ENCODE measurements at places on chromosomes 2 and 18.

- DNase-seq: no peak
Observed at GRCh38 chr2:129056309-129056958, 737.8 kb upstream of the HS6ST1 start.

DNA sequence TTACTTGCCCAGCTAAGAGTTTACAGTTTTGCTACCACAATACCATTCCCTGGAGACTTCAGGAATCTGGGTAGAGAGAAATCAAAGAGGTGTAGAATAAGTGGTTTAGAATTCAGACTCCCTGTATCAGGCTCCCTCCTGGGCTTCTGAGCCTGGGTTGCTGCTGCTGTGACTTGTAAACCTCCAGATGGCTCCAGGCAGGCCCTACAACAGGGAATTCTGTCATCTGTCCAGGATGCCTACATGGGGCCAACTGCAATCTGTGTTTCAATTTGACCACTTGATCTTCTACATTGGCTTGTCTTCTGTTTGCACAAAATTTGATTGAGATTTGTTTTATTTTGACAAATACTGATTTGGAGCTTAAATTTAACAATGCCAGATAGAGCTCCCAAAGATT lies 183.9 kb downstream of the RAD51AP2 start:
- DNase-seq: no peak

GRCh38 chr2:207008105-207008990 lies 69.0 kb downstream of the CPO start:
- DNase-seq: no peak

DNA sequence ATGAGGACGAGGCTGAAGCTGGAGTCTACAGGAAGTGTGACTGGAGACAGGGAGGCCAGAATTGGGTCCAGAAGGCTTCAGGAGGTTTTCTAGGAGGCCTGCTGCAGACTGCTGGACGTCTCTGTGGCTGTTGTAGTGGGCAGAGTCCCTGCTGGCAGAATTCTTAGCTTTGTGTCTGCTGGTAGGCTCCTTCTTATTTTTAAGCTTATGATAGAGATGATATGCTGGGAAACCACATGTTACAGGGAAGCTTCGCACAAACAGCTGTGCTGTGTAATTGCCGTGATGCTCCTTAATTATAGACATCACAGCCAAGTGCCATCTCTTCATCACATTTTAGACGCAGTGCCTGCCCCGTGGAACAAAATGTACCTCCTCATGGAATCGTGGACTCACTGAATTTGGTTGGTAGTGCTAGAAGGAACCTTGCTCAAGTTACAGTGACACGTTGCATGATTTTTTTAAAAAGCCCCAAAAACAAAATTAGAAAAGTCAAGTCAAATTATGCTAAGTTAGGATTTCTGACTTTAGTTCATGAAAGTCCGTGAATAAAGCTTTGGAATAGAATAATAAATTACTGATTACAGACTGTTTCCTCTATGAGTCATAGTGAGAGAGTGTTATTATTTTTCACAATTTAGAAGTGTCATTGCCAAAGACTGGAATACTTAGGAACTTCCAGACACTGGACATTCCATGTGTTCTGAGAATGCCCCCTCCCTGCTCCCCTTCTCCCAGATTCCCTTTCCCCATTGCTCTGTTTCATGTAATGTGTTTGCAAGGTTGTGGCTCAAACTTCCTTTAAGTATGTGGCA lies 144.1 kb downstream of the FHOD3 start:
- no peak for DNase-seq

GRCh38 chr2:53569957-53570727 lies 197.5 kb upstream of the CHAC2 start:
- DNase-seq: no peak

GRCh38 chr2:235135990-235136561 lies 184.3 kb downstream of the SH3BP4 start:
- peak; percentile 40 for DNase-seq

DNA sequence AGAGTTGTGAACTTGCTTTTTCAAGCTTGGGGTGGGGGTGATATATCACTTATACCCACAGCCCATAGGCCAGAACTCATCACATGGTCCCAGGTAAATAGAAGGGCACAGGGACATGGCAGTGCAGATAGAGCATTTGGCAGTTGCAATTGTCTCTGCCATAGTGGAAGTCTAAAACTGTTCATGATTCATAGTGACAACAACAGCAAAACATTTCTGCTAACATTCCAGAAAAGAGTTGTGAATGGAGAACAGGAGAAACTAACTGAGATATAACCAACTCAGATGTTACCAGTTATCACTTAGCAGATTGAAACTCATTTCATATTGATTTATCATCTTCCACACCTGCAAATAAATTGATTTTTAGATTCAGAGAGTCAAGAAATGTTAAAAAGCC lies 278.6 kb upstream of the KYNU start:
- no peak for DNase-seq

- no peak for DNase-seq
Observed at GRCh38 chr18:3059272-3059671, 46.3 kb upstream of the LPIN2 start.

- DNase-seq: no peak
Observed at GRCh38 chr2:196247976-196248280, 76.5 kb upstream of the STK17B start.

DNA sequence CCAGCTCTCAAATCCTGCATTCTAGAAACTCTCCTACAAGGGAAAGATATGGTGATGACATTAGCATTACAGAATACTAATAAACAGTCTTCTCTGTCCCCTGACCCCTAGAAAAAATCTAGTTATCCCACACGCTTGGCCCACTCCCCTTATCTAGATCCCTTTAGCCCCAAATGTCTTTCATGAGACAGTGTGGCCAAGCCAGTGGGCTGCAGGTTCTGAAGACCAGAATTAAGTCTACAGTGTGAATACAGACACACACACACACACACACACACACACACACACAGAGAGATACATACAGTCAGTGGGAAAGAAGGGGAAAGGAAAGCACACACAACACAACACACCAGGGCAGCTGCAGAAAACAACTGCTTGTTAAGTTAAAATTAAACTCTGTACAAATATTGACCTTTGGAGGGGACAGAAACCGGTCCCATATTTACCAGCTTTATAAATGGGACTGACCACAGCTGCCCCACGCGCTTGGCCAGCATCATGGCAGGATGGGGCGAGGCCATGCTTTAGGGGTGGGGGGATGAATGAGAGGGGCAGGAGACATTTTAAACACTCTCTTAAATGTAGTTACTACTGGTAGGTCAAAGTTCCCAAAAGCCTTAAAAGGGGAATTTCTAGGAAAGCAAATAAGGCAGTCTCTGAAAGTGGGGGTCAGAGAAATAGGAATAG lies 49.1 kb downstream of the NHEJ1 start:
- no peak for DNase-seq

DNA sequence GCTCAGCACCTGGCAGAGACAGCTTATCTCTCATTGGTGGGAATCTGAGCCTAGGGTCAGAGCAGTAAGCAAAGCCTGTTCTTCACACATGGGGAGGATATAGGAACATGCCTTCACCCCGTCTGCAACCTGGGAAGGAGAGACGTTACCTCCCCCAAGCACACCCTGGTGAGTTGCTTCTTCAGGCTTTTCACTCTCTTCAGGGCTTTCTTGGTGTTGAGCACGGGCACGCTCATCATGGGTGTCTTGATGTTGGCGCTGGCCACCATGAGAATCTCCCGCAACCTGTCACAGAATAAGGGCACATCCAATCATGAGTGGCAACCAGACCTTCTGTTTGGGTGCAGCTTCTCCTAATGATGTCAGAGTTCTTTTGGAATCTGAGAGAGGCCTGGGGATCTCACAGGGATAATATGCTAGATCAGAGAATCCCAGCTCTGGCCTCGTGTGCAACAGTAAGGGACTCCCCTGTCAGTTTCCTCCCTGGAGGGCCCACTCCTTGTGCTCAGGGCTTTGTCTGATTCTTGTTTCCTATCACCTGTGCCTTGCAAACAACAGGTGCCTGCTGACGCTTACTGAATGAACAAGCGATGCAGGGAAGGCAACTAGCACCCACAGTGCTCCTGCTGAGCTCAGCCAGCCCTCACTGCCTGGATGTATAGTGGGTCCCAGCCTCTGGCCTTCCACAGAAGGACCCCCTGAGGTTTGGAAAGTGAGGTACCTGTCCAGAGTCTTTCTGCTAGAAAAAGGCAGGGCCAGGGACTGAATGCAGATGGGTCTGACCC lies 66.3 kb downstream of the POLR1A start:
- no peak for DNase-seq

- no peak for DNase-seq
Observed at GRCh38 chr2:153416071-153416470, 62.5 kb downstream of the RPRM start.

- DNase-seq: no peak
Observed at GRCh38 chr2:99085421-99085820, 56.1 kb upstream of the C2orf15 start.

- DNase-seq: peak; percentile 63
Observed at GRCh38 chr18:70289351-70290312, 787 bp downstream of the SOCS6 start.

DNA sequence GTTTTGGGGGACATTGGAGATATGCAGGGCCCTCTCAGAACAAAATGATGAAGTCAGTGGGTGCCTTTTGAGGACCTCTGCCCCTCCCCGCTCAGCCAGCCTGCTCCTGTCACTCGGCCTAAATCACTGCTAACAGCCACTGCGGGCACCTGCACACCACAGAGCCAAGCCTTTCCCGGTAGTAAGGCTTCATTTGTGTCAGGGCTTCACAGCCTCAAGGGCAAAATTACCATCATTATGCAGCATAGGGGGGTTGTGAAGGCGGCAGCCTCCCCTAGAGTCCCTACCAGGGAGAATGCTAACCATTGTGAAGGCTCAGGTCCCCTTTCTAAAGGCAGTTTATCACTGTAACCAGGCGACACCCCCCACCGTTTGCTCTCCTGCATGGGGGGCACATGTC lies 519.8 kb upstream of the MYT1L start:
- no peak for DNase-seq

DNA sequence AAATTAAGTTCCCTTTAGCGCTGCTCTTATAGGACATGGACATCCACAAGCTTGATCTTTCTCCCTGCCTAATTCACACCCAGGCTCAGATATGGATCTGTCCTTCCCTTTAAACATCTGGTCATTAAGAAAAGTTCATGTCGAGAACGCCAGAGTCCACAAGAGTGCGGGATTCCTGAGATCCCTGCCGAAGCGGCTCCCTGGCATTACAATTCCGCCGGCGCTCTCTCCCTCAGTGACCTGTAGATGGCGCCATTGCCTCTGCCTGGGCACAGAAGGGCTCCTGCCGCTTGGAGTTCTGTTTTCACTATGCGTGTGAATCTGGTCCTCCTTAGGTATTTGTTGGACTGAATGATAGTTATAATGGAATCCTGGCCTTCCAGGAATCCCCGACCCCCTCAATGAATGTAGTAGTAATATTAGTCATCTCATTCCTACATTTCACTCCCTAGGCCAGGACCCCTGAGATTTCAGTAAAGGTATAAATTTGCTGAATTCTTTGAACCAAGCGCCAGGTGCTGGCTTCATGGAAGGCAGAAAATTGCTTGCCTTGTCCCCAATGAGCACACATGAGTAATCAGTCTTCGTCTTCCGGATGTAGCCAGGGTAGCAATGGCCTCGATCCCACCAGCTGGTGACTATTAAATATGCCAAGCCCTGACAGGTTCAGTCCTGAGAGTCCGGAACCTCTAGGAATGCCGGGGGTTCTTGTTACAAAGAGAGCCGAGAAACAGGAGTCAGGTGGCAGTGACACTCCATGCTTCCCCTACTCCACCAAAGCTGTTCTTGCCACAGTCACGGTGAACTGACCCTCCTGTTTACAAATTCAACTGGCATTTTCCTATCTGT lies 26.4 kb upstream of the CD207 start:
- DNase-seq: peak; percentile 53

- no peak for DNase-seq
Observed at GRCh38 chr2:116489944-116490343, 1324.5 kb upstream of the DDX18 start.

DNA sequence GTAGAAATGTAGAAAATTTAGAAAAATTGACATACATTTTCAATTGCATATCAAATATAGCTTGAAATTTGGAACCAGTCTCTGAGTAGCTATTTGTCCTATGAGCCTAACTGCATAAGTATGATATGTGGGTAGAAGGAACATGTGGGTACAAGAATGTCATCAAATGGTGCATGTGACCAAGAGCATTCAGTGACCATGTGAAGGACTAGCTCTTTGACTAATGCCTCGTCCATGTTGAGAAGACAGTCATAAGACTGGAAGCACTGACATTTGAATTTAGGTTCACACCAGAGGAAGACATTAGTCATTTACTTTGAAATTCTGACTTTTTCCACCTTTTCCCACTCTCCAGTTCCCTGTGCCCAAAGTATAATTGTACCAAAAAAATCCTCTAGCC lies 12.6 kb downstream of the MRPL44 start:
- DNase-seq: no peak

- no peak for DNase-seq
Observed at GRCh38 chr2:9256147-9256546, 49.5 kb downstream of the ASAP2 start.

DNA sequence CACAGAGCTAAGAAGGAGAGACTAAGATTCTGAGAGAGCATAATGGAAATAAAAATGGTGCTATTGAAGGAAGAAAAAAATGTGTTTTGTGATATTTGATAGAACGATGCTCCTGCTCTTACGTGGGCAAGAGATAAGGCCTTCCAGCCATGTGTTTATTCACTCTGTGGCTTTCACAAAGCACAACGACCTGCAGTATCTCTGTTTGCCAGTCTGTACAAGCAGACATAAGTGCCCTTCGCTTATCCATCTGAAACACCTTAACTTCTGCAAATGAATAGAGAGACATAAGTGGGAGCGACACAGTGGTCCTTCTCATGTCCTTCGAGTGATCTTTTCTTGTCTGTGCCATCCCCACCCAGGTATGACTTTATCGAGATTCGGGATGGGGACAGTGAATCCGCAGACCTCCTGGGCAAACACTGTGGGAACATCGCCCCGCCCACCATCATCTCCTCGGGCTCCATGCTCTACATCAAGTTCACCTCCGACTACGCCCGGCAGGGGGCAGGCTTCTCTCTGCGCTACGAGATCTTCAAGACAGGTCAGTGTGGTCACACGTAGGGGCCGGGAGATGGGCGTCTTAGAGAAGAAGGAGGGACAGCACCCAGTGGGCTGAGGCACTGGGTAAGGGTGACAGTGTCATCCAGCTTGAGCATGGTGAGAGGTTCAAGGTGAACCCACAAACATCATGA lies 33.7 kb downstream of the NRP2 start:
- no peak for DNase-seq

GRCh38 chr2:183522489-183523266 lies 398.4 kb downstream of the NUP35 start:
- no peak for DNase-seq

- DNase-seq: no peak
Observed at GRCh38 chr2:189421644-189422043, 19.6 kb upstream of the WDR75 start.
